ENCODE measurements at places on chromosomes 11 and 22.

DNA sequence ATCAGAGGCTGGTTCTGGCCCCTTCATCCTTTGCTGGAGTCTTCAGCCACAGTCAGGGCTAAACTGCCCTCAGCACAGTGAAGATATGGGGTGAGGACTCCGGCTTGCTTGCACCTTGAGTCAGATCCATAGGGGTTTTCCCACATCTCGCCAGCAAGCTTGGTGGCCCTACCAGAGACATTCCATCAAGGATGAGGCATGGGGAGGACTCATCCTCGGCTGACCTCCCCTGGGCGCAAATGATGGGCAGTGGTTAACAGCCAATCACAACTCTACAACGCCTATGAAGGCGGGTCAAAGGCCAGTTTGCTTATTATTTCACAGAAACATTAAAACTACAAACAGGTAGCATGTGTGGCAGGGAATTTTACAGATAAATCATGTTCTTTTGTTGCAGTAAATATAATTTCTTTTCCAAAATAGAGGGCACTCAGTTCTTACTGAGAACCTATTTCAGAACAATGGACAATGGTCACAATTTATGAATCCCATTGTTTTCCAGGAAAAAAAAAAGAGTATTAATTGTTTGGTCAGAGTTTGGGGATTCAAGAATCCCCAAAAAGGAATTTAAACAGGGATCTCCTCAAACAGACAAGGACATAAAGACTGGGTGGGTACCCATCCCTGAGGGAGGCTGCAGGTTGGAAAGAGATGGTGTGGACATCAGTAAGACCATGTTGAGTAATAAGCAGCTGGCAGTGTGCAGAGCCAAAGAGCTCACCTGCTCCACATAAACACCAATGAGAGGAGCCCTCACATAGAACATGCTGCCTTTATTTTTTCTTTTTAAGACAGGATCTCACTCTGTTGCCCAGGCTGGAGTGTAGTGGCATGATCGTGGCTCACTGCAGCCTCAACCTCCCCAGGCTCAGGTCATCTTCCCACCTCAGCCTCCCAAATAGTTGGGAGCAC, 14.8 kb downstream of the PLAAT3 start:
- no peak for DNase-seq

GRCh38 chr11:121563003-121563402, 110.2 kb upstream of the SORL1-AS1 start:
- DNase-seq: no peak

- DNase-seq: no peak
Measured at GRCh38 chr22:20965104-20965887, 1.8 kb upstream of the AIFM3 start.

DNA sequence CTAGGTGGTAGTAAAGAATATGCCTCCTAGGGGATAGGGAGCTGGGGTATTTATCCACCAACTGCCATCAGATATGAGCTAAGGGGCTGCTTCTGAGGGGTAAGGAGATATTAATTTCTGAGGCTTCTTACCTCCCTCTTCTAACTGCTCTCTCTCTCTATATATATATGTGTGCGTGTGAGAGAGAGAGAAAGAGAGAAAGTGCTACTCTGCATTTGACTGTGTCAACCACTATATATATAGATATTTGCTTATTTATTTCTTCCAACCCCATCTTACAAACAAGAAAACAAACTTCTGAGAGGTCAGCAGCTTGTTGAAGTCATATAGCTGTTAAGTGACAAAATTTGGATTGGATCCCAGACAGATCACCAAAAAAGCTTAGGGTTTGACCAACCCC, 5.9 kb upstream of the HEPACAM start:
- no peak for DNase-seq

- no peak for DNase-seq
Measured at GRCh38 chr11:63877658-63878241, 38.8 kb downstream of the MARK2 start.

GRCh38 chr11:61587541-61587941, 6.7 kb upstream of the SYT7 start:
- DNase-seq: no peak

GRCh38 chr11:77784572-77784971, 36.0 kb downstream of the RSF1 start:
- DNase-seq: no peak

DNA sequence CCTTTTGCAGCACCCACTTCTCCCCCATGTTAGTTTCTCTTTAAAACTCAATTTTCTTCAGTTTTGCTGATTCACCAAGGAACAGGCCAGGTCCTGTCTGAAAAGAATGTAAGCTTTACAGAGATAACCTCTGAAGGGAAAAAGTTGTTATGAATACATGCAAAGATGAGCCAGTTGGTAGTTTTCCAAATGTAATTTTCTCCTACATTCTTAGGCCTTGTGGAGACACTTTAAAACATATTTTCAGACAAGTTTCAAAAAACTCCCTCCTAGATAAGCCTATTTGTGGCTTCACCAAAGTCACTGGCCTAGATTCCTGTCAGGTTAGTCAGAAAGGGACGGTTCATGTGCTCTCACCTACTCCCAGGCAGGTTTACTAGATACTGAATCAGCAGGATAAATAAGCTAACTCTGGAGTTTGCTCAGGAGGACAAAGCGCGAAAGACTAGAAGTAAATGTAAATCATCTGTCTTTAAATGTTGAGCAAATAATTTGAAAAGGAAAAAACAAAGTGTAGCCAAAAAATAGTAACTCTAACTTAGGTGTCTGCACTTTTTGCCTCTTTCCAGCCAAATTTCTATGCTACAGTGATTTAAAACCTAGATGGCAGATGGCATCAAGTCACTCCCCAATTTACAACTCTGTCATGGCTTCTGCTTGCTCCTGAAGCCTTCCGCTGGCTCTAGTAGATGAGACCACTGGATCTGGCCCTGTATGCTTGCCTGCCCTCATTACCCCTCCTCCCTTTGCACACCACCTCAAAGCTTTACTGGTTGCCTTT, 4.9 kb upstream of the ATP6V1E1 start:
- DNase-seq: no peak

DNA sequence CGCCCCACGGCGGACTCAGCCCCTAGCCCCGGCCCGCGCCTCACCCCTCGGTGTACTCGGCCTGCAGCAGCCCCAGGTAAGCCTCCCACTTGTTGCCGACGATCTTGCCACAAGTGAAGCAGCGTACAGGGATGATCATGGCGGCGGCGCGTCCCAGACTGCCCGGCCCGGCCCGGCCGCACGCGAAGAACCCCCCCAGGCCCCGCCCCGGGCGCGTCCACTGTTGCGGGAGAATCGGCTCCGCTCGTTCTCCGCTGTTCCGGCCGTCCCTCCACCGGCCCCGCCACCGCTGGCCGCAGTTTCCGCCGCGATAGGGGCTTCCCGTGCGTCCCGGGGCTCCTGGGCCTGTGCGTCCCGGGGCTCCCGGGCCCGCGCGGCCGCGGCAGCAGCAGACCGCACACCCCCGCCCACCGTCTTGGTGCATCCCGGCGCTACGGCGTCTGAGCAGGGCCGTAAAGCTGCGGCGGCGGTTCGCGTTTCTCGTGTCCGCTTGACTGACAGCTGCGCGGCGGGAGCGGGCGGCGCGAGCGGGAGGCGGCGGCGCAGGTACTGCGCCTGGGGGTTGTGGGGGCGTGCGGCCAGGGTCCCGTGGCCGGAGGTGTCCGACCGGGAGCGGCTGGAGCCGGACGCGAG, at the start of the genes POLR2L and TSPAN4:
Gene POLR2L, minus strand, starts transcription at position 160 of the 633 bp plus-strand sequence. Its CDS starts 21 bp downstream, at position 139.
Gene TSPAN4, plus strand, starts transcription at position 483 of the 633 bp plus-strand sequence. CDS start 7,453 bp downstream, outside the sequence.
- peak; percentile 72 for DNase-seq

DNA sequence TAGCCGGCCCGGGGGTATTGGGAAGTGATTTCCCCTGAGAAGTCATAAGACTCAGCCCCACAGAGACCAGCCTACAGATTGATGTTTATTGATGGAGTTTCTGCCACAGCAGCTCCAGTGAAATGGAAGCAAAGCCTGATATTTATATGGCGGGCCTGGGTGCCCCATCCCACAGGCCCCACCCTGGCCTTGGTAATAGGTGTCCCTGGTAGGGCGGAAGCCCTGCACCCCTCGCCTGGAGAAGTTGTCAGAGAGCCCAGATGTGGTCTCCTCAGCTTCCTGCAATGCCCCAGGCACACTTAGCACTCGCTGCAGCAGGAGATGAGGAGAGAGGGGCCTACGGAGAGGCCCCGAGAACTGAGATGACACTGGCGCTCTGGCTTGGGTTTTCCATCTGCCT, 107.4 kb downstream of the MORC2 start:
- no peak for DNase-seq

DNA sequence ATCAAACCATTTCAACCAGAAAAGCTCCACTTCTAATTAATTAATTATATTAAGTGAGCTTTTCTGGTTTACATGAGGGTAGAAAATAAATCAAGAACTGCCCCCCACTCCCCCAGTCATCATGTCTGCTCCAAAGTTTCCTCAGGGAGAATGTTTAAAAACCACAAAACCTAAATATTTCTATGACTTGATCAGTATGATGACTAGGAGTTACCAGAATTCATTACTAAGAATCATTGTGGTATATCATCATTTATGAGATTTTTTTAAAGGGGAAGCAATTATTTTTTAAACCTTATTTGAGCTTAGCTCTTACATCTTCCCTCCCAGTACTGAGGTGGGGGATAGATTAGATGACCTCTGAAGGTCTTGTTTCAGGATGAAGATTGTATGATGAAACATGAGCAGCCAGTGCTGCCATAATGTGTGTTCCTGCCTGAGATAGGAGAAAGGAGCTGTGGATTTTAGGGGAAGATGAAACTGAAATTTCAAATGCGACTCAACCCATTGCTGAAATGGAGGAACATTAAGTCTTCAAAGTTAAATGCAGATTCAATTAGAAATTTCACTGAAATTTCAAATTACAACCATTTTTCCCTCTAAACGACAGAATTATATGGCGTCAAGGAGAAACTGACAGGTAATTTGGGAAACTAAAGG, 401.3 kb upstream of the CADM1 start:
- DNase-seq: no peak

DNA sequence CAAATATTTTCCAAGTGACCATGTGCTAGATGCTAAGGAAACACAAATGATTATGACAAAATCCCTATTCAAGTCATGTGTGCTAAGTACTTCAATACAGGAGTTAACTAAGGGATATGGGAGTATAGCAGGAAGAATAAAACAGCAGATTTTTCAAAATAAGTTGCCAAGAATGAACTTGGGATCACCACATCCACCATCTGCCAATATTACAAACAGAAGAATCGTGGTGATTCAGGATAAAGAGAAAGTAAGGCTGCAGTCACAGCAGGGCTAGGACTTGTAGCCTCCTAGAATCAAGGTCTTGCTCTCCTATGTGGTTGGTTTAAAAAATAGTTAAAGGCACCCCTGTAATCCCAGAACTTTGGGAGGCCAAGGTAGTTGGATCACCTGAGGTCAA, 34.3 kb downstream of the MRTFA start:
- DNase-seq: no peak

- no peak for DNase-seq
Measured at GRCh38 chr22:29267462-29267857, 321 bp downstream of the RHBDD3 start.

DNA sequence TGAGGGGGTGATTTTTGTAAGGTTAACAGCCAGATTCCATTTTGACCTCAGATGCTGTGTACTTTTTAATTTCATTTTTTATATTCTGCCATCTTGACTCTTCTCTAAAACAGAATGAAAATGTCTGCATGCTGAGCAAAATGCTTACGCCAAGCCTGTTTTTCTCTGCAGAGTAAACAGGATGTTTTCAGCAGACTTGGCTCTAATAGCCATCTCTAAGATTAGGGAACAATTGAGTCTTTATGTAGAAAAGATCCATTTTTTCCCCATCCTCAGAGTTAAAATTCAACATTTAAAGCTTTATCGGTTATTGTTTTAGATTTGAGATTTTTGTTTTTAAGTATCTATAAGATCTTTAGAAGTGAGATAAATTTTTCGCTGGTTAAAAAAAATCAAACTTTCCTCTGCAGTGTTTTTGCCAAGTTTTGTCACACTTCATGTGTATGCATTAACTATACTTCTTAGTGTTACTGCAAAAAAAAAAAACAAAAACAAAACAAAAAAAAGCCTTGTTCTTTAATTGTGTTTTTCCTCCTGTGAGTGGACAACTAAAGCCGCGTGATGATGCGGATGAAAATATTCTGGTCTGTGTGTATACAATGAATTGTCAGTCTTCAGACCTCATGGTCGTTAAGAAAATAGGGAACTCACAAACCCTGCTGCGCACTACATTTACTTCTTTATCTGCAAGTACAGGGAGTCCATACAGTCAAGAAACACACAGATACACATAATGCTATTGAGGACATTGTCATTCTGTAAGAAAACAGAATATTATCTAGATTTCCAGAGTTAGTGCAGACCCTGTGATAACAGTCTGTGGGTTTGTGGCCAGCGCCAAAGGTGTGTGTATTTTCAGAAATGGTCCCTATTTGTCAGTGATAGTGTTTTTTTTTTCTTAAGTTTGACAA, 17.5 kb upstream of the ADSL start:
- DNase-seq: no peak

- no peak for DNase-seq
Measured at GRCh38 chr22:30275625-30276024, 9.0 kb upstream of the OSM start.

- no peak for DNase-seq
Measured at GRCh38 chr11:102079625-102080024, 30.6 kb upstream of the YAP1 start.

GRCh38 chr11:65429724-65430405, 7.3 kb downstream of the NEAT1 start:
- DNase-seq: no peak
